ENCODE measurements at places on chromosomes 11 and 22. TPM values are rescaled to one million over a fixed set of nuclear protein-coding genes. Genes with fewer than 3 reads are reported as not detected.

The PDGFB gene
- total RNA-seq, result not detected

The RFPL2 gene
- not detected for total RNA-seq

The SLC36A4 gene
- total RNA-seq, result 2.9 TPM

The SMTNL1 gene
- total RNA-seq, result not detected

The CATSPER1 gene
- total RNA-seq, result 4.6 TPM

The GGT1 gene
- 9.4 TPM for total RNA-seq

The C1QTNF4 gene
- not detected for total RNA-seq

The SLC37A2 gene
- total RNA-seq, result 0.95 TPM

The MMP1 gene
- 2.8 TPM for total RNA-seq

The CALCA gene
- total RNA-seq, result 0.14 TPM

The BET1L gene
- total RNA-seq, result 30.7 TPM

The B4GALNT4 gene
- 6.5 TPM for total RNA-seq

The PLAAT5 gene
- total RNA-seq, result not detected

The KRTAP5-1 gene
- not detected for total RNA-seq

The SUSD2 gene
- 0.12 TPM for total RNA-seq

The TEX12 gene
- total RNA-seq, result 0.35 TPM

The KRTAP5-9 gene
- total RNA-seq, result not detected

The OR8G1 gene
- total RNA-seq, result not detected

The CDON gene
- 13.4 TPM for total RNA-seq

The TPBGL gene
- not detected for total RNA-seq

The BAIAP2L2 gene
- total RNA-seq, result not detected

The CDC42BPG gene
- total RNA-seq, result not detected

The PTPRJ gene
- 16.5 TPM for total RNA-seq

The TMEM138 gene
- 48.5 TPM for total RNA-seq

The CRACR2B gene
- not detected for total RNA-seq

The OR51E1 gene
- total RNA-seq, result not detected

The SHANK3 gene
- 0.62 TPM for total RNA-seq

The CRYBB2 gene
- total RNA-seq, result 1.6 TPM

The DEFB131B gene
- total RNA-seq, result not detected

The BTBD18 gene
- not detected for total RNA-seq

The C11orf97 gene
- total RNA-seq, result not detected

The CYP2D6 gene
- not detected for total RNA-seq

The C11orf87 gene
- not detected for total RNA-seq

The MUC2 gene
- not detected for total RNA-seq

The OR9Q2 gene
- total RNA-seq, result not detected

The ANO5 gene
- 1.4 TPM for total RNA-seq

The MRGPRX4 gene
- total RNA-seq, result not detected

The NEAT1 gene
- total RNA-seq, result 2.9 TPM

The LRRC74B gene
- total RNA-seq, result not detected

The SLC22A25 gene
- not detected for total RNA-seq

The RBFOX2 gene
- total RNA-seq, result 55.3 TPM

The SLC35C1 gene
- 11.2 TPM for total RNA-seq

The GSTT2B gene
- total RNA-seq, result 12.3 TPM

The SYT12 gene
- total RNA-seq, result 0.08 TPM

The MAPK8IP2 gene
- 0.29 TPM for total RNA-seq

The CASP4 gene
- 264 TPM for total RNA-seq

The DNAJB13 gene
- total RNA-seq, result not detected

The IL10RA gene
- total RNA-seq, result not detected

The FGF19 gene
- not detected for total RNA-seq

The ST14 gene
- total RNA-seq, result 0.10 TPM

The PRG3 gene
- not detected for total RNA-seq

The NPAS4 gene
- not detected for total RNA-seq

The CACNA1I gene
- 0.19 TPM for total RNA-seq

The PKP3 gene
- 2.4 TPM for total RNA-seq

The SCGB2A2 gene
- not detected for total RNA-seq

The FJX1 gene
- 11.3 TPM for total RNA-seq

Data from H4 (cell line).